ENCODE measurements at places on chromosomes 3 and 15.
A peak's percentile ranks its signal among the peaks of the same experiment; 100 is the strongest.

DNA sequence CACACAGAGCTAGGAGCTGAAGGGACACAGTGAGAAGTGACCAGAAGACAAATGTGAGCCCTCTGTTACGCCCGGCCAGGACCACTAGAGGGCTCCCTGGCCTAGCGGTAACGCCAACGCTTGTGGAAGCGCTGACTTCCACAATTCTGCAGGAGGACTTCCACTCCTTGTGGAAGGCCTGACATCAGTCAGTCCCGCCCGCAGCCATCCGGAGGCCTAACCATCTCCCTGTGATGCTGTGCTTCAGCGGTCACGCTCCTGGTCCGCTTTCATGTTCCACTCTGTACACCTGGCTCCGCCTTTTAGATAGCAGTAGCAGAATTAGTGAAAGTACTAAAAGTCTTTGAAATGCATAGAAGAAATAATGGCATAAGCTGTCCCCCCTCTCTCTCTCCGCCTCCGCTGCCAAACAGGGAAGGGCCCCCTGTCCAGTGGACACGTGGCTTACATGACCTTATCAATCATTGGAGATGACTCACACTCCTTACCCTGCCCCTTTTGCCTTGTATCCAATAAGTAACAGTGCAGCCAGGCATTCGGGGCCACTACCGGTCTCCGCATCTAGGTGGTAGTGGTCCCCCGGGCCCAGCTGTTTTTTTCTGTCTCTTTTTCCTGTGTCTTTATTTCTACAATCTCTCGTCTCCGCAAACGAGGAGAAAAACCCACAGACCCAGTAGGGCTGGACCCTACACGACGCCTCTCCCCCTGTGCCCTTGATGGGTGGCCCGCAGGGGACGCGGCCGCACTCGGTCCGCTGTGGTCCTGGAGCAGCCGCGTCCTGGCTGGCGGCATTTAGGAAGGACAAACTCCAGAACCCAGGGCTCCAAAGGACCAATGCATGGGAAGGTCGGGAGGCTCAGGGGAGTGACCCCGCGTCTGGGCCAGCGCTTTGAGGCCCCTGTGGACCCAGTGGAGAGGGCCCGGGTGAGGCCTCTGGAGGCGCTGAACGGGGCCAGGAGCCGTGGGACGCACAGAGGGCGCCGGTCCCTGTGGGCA lies 27.0 kb upstream of the RPL32 start:
- DNase-seq = peak; percentile 92

DNA sequence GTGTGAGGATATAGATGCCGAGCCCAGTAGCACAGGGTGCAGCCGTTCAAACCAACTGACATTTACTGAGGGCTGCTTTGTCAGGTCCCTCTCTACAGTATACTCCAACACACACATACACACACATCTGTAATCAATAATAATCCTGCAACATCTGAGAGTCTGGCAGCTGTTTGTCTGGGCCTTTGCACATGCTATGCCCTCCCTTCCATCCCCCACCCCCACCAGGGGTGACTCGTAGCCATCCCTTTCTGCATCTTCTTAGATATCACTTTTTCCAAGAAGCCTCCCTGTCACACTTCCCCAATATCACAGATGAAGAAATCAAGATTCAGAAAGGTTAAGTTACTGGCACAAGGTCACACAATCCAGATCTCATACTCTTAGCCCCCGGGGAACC lies 13.7 kb downstream of the SPATA12 start:
- no peak for DNase-seq

- DNase-seq = no peak
These were observed 44.2 kb upstream of the KY start for GRCh38 chr3:134694946-134695543.

DNA sequence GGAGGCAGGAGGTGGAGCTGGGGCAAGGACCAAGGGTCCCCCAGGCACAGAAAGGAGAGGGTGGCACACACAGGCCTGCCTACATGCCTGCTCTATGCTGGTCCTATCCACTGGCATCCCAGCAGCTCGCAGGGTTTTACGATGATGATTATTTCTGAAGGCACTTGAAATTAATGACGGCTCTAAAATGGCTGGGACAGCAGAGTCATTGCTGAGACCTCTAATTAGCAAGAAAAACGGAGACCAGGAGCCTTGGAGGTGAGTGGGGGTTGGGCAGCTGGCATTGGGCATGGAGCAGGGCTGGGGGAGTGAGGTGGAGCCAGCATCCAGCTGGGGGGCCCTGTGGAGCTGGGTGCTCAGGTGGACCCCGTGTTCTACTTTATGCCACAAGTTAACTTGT lies 3.5 kb upstream of the LINGO1 start:
- no peak for DNase-seq

DNA sequence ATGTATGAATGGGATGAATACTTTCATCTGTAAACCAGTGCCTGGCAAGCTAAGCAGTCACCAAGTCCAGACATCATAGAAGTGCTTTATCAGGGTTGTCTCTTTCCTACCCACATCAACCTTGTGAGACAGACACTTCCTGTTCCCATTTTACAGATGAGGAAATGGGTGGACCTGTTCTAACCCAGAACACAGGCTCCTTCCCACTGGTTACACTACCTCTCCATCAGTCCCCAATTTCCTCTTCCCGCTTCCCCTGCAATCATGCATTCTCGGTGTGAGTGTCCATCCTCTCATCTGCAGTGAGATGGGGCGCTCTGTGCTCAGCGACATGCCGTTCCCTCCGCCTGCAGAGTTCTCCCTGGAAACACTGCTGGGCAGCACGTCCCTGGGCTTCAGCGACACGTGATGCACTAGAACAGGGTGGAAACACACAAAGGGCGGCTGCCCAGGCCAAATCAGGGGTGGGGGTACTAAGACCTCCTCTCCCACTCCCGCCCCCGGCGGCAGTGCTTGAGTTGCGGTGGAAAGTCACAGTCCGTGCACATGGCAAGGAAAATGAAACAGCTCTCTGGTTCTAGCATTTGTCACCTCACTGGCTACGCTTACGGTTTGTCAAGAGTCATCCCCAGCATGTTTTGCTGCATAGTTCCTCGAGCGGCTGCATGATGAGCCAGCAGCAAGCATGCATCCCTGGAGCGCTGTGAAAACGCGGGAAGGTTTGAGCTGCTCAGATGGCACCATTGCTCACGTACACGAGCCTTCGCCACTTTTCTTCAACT lies 201.1 kb downstream of the ADAMTS17 start:
- DNase-seq = no peak

GRCh38 chr3:4449043-4449805 lies 17.8 kb downstream of the SUMF1 start:
- no peak for DNase-seq

DNA sequence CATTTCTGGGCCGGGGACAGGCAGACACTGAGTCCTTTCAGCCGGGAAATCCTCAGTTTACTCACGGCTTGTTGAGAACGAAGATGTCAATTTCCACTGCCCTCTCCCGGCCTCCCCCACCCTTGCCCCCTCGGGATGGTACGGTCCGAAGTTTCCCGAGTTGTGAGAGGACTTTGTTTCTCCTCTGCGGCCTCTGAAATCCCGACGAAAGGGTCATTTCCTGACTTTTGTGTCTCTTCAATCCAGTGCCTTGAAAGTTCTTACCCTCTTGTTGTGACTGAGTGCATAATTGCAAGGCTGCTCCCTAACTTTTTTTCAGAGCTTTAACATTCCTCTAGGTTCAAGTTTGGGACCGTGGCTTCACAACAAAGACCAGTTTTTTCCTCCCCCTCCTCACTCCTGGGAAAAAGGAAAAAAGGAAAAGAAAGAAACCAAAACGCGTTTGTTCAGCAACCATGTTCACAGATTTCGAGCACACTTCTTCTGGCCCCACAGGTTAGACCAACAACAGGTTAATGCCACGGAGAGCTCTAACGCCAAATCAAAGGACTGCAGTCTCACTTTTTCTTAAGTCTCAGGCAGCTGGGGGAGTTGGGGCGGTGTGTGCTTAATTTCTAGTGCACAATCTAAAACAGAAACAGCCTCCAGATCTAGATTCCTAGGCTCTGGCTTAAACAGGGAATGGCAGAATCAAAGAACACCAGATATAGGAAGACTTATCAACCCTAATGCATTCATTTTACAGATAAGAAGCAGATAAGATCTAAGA lies 138.9 kb downstream of the TMCO5A start:
- DNase-seq = no peak

GRCh38 chr3:121963608-121964007 lies 58.4 kb downstream of the ILDR1 start:
- DNase-seq = no peak

- no peak for DNase-seq
These were observed 51.8 kb downstream of the CHST2 start for GRCh38 chr3:143171141-143171980.

DNA sequence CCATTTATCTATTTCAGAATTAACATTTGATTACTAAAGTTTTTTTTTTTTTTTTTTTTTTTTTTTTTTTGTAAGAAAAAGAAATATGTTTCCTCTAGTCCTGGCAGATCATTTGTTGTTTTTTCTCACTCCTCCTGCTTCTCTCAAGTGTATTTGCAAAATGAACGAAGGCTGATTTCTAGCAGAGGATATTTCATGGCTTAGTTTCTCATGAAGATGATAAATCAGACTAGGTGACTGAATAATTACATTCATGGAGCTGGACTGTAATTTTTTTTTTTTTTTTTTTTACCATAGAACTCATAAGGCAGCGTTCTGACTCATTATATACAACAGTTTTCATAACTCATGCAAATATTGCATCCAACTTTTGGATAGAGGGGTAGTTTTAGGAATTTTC lies 332.5 kb upstream of the SEMA6D start:
- DNase-seq = no peak

DNA sequence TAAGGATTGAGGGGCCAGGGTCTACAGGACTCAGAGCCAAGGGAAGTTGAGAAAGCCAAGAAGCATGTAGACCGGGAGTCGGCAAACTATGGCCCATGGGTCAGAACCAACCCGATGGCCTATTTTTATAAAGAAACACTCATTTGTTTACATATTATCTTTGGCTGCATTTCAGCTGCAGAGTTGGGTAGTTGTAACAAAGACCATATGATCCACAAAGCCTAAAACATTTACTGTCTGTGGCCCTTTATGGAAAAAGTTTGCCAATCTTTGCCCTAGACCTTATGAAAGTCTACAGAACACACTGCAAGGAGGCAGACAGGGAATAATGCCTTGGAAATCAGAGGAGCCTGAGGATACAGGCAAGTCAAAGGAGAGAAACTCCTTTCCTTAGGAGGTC lies 63.2 kb upstream of the MNS1 start:
- no peak for DNase-seq

GRCh38 chr3:51538115-51538458 lies 432 bp upstream of the RAD54L2 start:
- DNase-seq = no peak

GRCh38 chr3:125214738-125215137 lies 2.2 kb upstream of the SLC12A8 start:
- DNase-seq = no peak

DNA sequence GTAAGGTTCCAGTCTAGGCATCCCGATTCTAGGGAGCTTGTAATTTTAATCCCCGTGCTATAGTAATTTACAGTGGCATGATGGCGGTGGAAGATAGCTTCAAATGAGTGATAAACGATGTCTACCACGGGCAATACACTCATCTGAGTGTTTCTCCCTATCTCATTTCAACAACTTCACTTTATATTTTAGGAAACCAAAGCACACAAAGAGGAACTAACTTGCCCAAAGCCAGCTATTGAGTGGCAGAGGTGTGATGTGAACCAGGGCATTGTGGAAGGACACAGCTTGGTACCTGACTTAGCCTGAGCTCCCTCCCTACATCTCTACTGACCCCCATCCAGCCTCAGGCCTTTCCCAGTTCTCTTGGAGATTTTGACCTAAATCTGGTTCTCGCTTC lies 16.9 kb upstream of the FILIP1L start:
- DNase-seq = no peak

GRCh38 chr3:50194903-50195500 lies 3.6 kb downstream of the GNAT1 start:
- DNase-seq = no peak

- no peak for DNase-seq
These were observed 87.0 kb downstream of the TMEM266 start for GRCh38 chr15:76146812-76147211.

- no peak for DNase-seq
These were observed 207.2 kb downstream of the EPHA3 start for GRCh38 chr3:89314454-89315098.

- DNase-seq = no peak
These were observed 11.9 kb upstream of the ROBO2 start for GRCh38 chr3:77028005-77028404.

DNA sequence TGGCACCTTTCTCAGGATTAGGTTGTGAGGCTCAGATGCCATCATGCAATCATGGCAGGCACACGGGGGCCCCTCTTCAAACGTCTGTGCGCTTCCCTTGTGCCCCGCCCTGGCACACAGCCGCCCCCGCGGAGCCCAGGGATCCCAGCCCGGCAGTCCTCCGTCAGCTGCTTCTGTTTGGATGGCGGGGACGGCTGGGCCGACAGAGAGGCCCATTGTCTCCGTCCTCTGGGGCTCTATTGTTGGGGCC lies 849 bp upstream of the HDAC11 start:
- DNase-seq = peak; percentile 56

GRCh38 chr3:167837466-167837865 lies 101.9 kb downstream of the SERPINI1 start:
- DNase-seq = no peak

- DNase-seq = no peak
These were observed 50.9 kb downstream of the TCF12 start for GRCh38 chr15:56969265-56969895.

DNA sequence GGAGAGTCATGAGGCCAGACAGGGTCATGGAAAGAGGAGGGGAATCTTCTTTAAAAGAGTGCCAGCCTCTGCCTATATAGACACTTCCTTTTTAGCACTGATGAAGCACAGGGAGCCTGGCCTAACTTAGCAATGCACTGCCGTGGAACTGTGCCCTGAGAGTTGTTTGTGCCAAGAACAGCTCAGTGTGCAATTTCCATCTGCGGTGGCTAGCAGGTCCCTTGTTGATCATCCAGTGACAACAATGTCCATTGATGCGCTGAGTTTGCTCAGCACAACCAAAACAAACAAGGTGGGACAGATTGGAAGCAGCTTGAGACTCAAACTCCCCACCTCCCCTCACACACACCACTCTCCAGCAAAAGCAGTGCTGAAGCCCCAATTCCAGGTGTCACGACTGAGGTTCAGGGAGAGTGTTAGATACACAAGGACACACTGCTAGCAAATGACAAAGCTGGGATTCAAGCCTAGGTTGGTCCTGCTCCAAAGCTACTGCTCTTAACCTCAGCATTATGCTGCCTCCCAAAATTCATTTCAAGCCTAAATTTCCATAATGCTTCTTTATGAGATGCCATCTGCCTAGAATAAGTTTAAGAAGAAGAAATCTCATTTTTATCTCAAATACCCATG lies 316.6 kb upstream of the UBE2E2 start:
- DNase-seq = peak; percentile 68

DNA sequence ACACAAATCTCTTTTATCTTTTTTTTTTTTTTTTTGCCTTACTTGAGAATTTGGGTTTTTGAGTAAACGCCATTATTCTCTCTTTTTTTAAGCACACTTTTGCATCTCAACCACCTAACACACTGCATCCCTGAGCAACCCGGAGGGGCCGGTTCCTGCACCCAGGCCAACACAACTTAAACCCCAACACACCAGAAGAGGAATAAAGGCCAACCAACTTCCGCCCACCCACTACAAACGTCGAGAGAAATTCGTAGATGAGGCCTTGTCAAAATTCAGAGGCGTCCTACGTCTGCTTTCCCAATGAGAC lies 389 bp upstream of the CCNB2 start:
- DNase-seq = no peak

GRCh38 chr3:182462152-182462551 lies 331.2 kb upstream of the ATP11B start:
- no peak for DNase-seq

- DNase-seq = no peak
These were observed 6.7 kb upstream of the ISLR2 start for GRCh38 chr15:74123658-74124057.

- no peak for DNase-seq
These were observed 81.3 kb downstream of the PCSK6 start for GRCh38 chr15:101407966-101408775.
